NCI-H2029 (cell line): ENCODE measurements at places on chromosomes 2 and 18.

- DNase-seq: no peak
Measured at GRCh38 chr18:41767960-41768359, 187.1 kb upstream of the PIK3C3 start.

DNA sequence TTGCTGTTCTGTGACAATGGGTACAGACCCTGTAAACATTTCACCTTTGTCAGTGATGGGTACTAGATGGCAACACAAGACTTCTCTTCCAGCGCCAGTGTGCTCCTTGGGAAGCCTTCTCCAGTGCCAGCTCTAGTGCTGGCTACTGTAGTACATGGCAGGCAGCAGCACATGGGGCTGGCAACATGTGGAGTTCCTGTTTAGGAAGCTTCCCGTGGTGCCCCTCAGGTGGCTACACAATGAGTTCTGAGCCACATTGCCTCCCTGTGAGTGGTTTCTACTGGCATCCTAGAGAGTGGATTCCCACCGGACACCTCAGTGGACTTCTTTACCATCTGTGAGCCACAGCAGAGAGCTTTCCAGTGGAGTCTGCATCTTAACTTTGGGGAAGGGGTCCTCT, 302.1 kb downstream of the CYRIA start:
- DNase-seq: no peak

DNA sequence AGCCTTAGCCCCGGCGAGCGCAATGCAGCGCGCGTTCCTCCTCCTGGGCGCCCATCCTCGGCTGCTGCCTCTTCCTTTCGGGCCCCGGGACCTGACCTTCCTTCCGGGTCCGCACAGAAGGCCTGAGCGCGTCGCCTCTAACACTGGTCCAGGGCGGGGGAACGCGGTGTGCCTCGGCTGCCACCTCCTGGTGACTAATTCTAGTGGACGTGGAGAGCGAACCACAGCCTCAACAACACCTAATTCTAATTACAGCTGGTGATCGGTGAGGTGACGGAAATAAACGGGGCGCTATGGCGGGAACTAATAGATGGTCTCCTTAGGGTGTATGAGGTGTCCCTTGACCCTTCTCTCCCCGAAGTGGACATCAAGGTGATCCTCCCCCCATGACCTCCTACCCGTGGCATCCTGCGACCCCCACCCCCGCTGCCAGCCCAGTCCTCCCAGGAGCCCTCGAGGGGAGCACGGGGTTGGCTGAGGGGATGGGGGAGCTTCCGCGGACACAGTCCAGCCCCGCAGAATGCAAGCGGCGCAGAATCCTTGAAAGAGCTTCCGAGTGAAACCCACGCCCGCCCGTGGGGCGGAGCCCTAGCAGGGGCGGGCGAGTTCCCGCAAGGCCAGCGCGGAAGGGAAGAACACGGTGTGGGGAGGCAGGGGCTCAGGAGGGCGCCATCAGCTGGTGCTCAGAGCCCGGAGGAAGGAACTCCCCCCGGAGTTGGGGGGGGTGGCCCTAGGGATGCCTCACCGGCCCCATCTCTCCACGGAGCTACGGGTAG, 12.8 kb upstream of the HMSD start:
- DNase-seq: peak; percentile 56

DNA sequence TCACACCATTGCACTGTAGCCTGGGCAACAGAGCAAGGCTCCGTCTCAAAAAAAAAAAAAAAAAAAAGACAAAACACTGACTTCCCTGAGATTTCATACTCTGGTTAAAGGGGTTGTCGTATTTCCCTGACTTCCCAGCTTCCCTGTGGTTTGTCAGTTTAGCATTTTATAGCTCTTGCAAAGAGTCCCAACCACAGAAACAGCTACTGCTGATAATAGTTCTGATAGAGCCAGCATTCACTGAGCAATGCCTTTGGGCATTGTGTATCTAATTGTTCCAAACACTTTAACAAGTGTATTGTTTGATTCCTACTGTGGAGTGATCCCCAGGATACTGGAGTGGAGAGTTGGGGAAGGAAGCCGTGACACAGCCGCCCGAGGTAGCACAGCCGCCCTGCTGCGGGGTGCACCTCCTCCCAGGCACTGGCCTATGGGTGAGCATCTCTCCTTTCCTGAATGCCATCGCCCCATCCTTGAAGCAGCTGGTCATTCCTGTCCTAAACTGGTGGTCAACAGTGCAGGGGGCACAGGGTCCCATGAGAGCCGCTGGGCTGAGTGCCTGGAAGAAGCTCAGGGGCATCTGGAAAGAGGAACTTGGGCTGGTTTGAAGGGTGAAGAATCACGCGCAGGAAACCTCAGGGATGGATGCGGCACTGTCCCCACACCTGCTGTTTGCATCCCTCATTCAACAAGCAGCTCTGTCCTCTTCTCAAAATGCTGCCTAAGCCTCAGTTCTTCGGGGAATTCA, 81.0 kb upstream of the TMEM18 start:
- DNase-seq: no peak

GRCh38 chr2:136077107-136077506, 40.8 kb downstream of the CXCR4 start:
- DNase-seq: no peak

GRCh38 chr18:36334798-36335197, 37.3 kb downstream of the FHOD3 start:
- DNase-seq: no peak

DNA sequence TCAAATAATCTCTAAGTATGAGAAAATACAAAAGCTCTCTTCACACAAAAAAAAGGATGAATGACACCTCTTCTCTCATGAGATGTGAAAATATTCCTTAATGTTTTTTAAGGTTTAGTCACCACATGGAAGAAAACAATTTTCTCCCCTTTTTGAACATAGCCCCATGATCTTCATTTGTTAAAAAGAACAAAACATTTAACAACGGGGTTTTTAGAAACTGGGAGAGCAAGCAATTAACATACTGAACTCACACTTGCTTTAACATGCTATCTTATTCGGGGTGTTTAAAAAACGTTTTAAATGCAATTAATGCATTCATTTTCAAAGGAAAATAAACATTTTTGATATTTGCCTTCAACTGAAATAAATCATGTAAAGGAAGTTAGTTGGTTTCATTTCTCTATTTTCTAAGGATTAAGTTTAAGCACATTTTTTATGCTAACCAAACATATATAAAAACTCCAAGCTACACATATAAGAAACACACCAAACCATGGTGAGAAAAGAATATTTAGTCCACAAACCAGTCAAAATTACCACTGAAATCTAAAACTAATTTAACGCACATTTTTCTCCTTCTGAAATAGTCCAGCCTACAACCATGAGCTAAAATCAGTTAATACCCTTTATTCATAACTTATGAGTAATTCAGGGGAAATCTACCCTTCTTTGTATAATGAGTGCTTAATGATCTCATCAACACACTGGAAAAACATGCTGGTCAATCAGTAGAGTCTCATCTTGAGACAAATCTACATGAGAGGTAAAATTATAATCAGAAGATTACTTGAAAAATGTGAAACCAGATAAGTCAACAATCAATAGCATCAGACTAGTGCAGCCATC, 8.2 kb downstream of the FBXO11 start:
- DNase-seq: no peak

GRCh38 chr2:57881998-57882888, 164.4 kb upstream of the VRK2 start:
- DNase-seq: no peak

GRCh38 chr18:45437366-45437765, 177.9 kb upstream of the SLC14A2 start:
- DNase-seq: no peak

DNA sequence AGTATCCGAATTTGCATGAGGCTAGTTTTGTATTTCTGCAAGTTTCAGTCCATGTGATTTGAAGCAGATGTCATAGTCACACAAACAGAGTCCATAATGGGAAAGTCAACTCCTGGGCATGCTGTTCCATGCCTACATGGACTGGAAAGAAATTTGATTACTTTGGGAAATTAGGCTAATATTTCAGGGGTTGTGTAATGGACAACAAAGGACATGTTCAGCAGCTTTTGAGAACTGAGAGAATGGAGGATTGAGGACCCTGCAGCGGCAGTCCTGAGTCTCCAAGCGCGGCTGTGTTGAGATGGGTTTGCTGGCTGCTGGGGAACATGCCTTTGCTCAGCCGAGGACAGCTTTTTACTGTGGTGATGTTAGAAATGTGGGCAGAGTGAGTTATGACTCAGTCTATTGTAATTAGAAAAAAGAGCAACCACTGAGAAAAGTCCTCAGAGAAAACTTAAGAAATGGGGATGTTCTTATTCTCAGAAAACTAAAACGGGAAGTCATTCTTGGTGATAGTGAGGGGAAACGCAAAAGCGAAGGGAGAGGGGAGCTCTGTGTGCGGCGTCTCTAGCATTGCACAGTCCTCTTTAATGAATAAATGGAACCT, 149.2 kb downstream of the FAM210A start:
- DNase-seq: no peak

GRCh38 chr2:104788742-104789455, 65.0 kb upstream of the POU3F3 start:
- DNase-seq: no peak

GRCh38 chr2:98020992-98021713, 25.4 kb upstream of the TMEM131 start:
- DNase-seq: no peak

DNA sequence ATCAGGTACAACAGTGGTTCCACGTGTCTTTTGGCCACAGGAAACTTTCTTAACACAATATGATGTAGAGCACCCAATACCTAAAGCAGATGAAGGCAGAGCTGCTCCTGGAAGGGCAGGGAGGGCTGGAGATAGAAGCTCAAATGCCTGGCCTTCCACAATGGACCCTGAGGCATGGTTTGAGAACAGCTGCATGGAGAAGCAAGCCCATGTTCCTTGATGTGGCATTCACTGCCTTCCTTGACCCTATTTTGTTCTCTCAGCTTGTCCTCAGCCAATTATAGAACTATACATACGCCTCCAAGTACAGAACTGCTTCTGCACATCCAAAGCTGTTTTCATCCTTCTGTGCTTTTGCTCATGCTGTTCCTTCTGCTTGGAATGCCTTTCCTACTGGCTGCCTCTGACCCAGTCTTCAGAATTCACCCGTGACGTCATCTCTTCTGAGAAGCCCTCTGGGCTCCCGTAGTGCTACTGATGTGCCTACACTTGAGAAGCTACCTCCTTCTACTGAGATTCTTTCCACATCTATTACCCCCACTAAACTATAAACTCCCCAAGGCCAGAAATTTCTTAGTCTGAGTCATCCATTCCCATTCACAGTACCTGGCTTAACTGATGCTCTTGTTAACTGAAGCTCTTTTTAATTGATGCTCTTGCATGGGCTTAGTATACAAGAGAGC, 69.9 kb downstream of the CHRNA1 start:
- no peak for DNase-seq

DNA sequence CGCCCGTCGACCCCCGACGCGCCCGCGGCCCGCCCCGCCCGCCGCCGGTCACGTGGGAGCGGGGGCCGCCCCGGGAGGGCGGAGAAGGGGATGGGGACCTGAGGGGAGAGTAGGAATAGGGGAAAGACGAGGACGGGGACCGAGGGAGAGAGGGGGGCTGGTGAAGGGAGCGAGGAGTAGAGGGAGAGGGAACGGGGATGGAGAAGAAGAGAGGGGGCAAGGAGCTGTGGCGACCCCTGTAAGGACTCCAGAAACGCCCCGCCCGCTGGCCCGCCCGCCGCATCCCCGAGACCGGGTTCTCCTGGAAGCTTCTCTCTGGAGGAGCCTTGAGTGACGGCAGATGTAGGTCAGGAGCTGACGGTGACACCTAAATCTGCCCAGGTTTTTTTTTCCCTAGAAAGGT, 615 bp downstream of the ADNP2 start:
- no peak for DNase-seq

GRCh38 chr18:64799376-64799775, 650.5 kb upstream of the LINC00305 start:
- DNase-seq: no peak

DNA sequence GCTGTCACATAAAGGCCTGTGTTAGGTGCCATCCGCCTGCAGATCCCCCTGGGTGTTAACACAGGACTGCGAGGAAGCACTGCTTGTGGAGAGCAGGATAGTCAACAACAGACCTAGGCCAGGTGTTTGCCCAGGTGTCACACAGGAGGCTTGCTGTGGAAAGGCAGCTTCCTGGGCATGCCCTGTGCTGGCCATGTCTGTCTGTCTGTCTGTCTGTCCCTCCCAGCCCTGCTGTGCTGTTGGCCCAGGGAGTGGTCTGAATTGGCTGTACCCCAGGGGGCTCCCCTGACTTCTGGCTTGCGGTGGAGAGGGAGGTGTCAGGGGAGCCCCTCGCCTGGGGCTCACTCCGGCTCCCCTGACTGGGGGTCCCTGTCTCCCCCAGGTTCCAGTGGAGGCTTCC, 53.2 kb downstream of the SH3BP4 start:
- peak; percentile 58 for DNase-seq

DNA sequence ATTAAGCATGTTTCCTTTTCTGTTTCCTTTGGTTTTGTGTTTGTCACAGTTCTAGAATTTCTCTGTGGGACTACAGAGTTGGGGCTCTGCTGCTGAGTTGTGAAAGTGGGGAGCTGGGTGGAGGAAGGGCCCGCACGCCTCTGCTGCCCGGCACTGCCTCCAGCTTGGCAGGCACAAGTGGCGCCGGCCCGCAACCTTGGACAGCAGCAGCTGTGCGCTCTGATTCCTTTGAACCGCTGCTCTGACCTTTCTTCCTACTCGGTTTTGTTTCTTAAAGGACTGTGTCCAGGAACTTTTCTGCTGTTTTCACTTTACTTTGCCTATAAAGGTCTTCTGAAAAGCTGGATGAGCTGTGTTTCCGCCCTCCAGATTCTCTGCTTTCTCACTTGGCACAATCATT, 137.6 kb upstream of the ALPP start:
- DNase-seq: no peak

- no peak for DNase-seq
Measured at GRCh38 chr18:70578480-70578879, 289.6 kb downstream of the SOCS6 start.

- DNase-seq: no peak
Measured at GRCh38 chr18:77111449-77111848, 21.1 kb downstream of the MBP start.

DNA sequence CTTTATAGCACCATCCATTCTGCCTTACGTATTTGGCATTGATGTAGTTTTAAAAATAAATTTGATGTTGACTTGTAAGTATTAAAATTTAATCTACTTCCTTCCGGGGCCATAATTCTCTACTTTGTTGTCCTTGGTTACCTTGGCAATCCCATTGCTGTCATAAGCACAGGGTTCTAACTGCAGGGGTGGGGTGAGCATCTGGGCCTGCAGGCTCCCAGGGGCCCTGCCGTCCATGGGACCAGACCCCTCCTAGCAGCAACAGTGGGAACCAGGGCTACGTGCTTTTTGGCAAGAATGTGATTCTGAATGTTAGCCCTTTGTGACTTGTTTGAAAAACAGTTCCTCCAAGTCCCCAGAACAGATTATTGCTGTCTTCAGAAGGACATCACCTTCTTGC, 4.9 kb downstream of the ASAP2 start:
- DNase-seq: no peak

DNA sequence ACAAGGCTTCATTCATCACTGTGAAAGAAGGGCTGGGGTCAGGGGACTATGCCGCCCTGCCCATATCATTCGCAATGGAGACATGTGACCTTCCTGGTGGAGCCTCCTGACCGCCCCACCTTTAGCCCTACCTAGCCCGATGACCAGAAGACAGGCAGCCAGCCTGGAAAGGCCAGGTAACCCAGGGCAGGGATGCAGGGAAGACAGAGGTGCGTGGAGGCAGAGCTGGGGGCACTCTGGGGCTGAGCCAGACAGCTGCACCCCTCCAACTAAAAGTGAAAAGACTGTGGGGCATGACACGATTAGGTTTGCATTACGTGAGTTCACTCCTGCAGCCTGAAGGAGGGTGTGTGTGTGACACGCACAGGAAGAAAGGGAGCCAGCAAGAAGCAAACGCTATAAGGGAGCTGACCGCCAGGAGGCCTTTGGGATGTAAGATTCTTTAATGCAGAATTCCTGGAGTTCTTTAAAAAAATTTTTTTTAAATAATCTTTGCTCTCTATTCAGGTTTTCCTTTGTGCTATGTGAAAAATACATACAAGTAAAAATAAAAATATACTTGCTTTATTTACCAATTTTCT, 3.7 kb upstream of the HES6 start:
- no peak for DNase-seq
